ENCODE measurements at places on chromosomes 13 and 19. TPM values are rescaled to one million over a fixed set of nuclear protein-coding genes. Genes with fewer than 3 reads are reported as not detected.

NCAN gene
- total RNA-seq: not detected

CGB3 gene
- not detected for total RNA-seq

SLC6A16 gene
- 0.34 TPM for total RNA-seq

ZSCAN5B gene
- not detected for total RNA-seq

ATP1A3 gene
- total RNA-seq: not detected

SIGLEC12 gene
- total RNA-seq: not detected

GRCh38 chr19:1355568-1356507 is 27.9 kb upstream of the NDUFS7 start:
- H3K4me3 ChIP-seq: peak overlapping the region; percentile 94
- H3K36me3 ChIP-seq: peaks cover 15% of the 10 kb centered on the region
- H3K27ac ChIP-seq: peak overlapping the region; percentile 72
- peaks cover 33% of the 10 kb centered on the region for H3K4me1 ChIP-seq
- DNase-seq: no peak
- H3K27me3 ChIP-seq: no peaks in the 10 kb centered on the region

- DNase-seq: no peak
- H3K36me3 ChIP-seq: no peaks in the 10 kb centered on the region
- no peak overlapping the region for H3K27ac ChIP-seq
- no peak overlapping the region for H3K4me3 ChIP-seq
- peaks cover 6% of the 10 kb centered on the region for H3K4me1 ChIP-seq
Observed at GRCh38 chr13:113028336-113029060, 59.5 kb downstream of the MCF2L start.

GRCh38 chr19:47284324-47284899 is 9.7 kb downstream of the INAFM1 start:
- no peaks in the 10 kb centered on the region for H3K27me3 ChIP-seq
- H3K4me1 ChIP-seq: peaks cover 6% of the 10 kb centered on the region
- no peak overlapping the region for H3K4me3 ChIP-seq
- H3K36me3 ChIP-seq: no peaks in the 10 kb centered on the region

GRCh38 chr19:31303262-31303815 is 45.9 kb downstream of the TSHZ3 start:
- H3K36me3 ChIP-seq: no peaks in the 10 kb centered on the region
- no peaks in the 10 kb centered on the region for H3K4me1 ChIP-seq
- no peaks in the 10 kb centered on the region for H3K27me3 ChIP-seq

DNA sequence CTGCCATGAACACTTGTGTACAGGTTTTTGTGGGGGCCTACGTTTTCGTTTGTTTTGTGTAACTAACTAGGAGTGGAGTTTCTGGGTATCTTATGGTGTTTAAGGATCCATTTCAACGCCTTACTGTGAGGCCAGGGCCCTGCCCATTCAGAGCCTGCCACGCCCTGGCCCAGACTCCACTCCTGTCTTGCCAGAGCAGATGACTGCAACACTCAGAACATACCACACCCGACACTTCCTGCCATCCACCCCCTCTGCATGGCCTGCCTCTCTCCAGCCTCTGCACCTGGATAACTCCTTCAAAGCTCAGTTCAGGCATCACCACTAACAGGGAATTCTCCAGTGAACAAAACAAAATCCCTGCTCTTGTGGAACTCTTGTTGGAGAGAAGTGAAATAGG is 43.2 kb downstream of the RGCC start:
- H3K36me3 ChIP-seq: no peaks in the 10 kb centered on the region
- no peak overlapping the region for H3K4me3 ChIP-seq
- peaks cover 10% of the 10 kb centered on the region for H3K4me1 ChIP-seq
- H3K27me3 ChIP-seq: no peaks in the 10 kb centered on the region
- H3K27ac ChIP-seq: no peak overlapping the region

DNA sequence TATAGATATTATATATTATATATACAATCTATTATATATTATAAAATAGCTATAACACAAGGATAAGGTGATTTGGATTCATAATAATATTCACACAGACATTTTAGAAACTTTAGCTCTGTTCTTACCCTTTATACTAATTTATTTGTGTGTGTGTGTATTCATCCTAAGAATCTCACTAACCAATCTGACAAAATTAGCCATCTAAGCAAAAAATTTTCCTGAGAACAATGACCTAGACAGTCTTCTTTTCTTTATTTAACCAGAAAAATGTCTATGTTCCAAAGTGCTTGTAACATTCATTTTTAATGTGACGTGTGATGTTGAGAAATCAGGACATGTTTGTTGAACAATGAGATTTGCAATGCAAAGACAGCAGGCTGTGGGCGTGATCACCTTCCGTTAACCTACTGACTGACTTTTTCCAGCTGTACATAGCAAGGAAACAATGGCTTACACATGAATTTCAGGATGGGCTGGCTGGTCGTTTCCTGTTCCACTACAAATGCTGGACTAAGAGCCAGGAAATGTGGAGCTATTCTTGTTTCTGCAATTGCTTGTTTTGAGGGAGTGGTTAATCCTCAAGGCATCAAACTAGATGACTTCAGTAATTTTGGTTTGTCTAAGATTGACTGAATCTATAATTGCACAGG is 634.6 kb upstream of the ARGLU1 start:
- H3K36me3 ChIP-seq: no peaks in the 10 kb centered on the region
- no peak for DNase-seq
- peaks cover 17% of the 10 kb centered on the region for H3K4me1 ChIP-seq
- H3K27me3 ChIP-seq: no peaks in the 10 kb centered on the region
- no peak overlapping the region for H3K4me3 ChIP-seq

- H3K4me1 ChIP-seq: no peaks in the 10 kb centered on the region
- H3K36me3 ChIP-seq: peaks cover 52% of the 10 kb centered on the region
- no peaks in the 10 kb centered on the region for H3K27me3 ChIP-seq
- no peak overlapping the region for H3K4me3 ChIP-seq
- H3K27ac ChIP-seq: no peak overlapping the region
- no peak for DNase-seq
Observed at GRCh38 chr19:7161292-7161691, 91.8 kb downstream of the ZNF557 start.

DNA sequence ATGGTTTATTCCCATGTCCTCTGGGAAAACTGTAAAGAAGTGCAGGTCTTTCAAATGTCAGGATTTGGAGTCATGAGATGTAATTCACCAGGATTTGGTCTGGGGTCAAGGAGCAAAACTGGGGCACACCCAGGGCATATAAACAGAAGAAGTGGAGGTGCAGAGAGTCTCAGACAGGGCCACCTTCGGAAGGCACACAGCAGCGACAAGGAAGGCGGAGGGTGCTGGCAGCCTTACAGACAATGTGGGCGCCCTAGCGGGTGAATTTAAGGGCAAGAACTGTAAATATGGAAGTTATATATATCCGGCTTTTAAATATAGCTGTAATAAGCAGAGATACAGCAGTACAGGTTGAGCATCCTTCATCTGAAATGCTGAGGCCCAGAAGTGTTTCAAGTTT is 31.2 kb downstream of the DHRS12 start:
- H3K4me1 ChIP-seq: peaks cover 38% of the 10 kb centered on the region
- H3K27me3 ChIP-seq: no peaks in the 10 kb centered on the region
- H3K36me3 ChIP-seq: peaks cover 2% of the 10 kb centered on the region
- no peak for DNase-seq
- no peak overlapping the region for H3K27ac ChIP-seq

DNA sequence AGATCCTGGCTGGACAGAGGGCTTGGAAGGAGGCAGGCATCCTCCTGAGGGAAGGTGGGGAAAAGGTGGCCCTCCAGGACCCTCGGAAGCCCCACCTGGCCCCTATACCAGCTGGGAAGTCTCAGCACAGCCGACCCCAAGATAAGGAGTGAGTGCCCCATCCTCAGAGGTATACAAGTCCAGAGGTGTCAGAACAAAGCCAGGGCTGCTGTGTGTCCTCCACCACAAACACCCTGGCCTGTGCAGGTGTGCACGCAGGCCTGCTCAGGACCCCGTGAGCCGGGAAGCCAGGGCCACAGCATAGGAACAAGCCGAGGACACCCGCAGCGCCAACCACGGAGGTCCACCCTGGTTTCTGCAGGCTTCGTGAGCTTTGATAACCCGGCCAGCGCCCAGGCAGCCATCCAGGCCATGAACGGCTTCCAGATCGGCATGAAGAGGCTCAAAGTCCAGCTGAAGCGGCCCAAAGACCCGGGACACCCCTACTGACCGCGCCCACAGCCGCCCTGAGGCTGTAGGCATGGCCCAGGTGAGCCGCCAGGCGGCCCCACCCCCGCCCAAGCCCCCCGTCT is 68.6 kb downstream of the CELF5 start:
- no peak for DNase-seq
- H3K4me3 ChIP-seq: no peak overlapping the region
- peaks cover 83% of the 10 kb centered on the region for H3K27me3 ChIP-seq
- no peak overlapping the region for H3K27ac ChIP-seq

GRCh38 chr19:56273563-56274117 is 1.1 kb downstream of the EDDM13 start:
- no peak for DNase-seq
- no peak overlapping the region for H3K4me3 ChIP-seq
- no peaks in the 10 kb centered on the region for H3K4me1 ChIP-seq

DNA sequence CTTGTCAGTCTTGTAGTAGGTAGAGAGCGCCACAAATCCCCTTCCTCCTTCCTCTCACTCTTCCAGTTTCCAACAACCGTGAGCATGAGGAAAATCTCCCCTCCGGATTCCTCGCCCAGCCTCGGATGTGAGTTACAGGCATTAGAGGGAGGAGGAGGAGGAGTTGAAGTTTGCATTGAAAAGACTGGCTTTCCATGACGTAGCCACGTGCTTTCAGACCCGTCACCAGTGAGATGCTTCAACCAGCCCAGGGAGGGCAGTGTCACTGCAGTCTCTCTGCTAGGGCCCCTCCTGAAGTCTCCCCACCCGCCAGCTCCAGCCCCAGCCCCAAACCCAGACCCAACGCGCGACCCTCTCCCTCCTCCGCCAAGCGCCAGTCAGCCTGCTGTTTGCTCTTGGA is 442 bp upstream of the FGF14 start:
- peaks cover 9% of the 10 kb centered on the region for H3K27me3 ChIP-seq
- peaks cover 32% of the 10 kb centered on the region for H3K4me1 ChIP-seq
- H3K27ac ChIP-seq: peak overlapping the region; percentile 12
- H3K4me3 ChIP-seq: peak overlapping the region; percentile 58
- no peak for DNase-seq

- peaks cover 16% of the 10 kb centered on the region for H3K27me3 ChIP-seq
- no peak overlapping the region for H3K4me3 ChIP-seq
- H3K27ac ChIP-seq: no peak overlapping the region
- H3K4me1 ChIP-seq: peaks cover 7% of the 10 kb centered on the region
- H3K36me3 ChIP-seq: peaks cover 41% of the 10 kb centered on the region
Observed at GRCh38 chr19:991174-991931, 7.2 kb downstream of the WDR18 start.

GRCh38 chr13:75968103-75968838 is 332.1 kb downstream of the LMO7 start:
- DNase-seq: no peak
- no peaks in the 10 kb centered on the region for H3K4me1 ChIP-seq
- H3K27me3 ChIP-seq: no peaks in the 10 kb centered on the region
- H3K4me3 ChIP-seq: no peak overlapping the region
- H3K36me3 ChIP-seq: no peaks in the 10 kb centered on the region
- no peak overlapping the region for H3K27ac ChIP-seq

DNA sequence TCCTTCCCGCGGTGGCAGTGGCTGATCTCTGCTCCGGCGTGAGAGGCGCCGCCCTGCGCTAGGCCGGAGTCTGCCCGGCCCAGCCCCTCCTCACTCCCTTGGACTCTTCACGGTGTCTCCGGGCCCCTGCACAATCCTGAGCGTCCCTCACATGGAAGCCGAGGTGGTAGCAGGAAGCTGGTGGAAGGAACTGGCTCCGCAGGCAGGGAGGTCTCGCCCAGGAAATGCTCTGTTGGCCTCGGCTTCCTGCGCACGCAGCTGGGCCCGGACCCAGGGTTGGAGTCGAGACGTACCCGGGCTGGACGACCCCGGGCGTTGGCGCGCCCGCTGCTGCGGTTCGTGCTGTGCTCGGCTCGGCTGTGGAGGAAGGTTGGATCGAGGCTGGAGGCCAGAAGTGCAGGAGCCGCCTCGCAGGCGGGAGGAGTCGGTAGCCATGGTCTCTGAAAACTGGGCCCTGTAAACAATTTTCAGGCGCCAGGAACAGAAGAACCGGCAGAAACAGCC is 46.3 kb downstream of the ZNF724 start:
- no peaks in the 10 kb centered on the region for H3K36me3 ChIP-seq
- H3K27ac ChIP-seq: peak overlapping the region; percentile 41
- peaks cover 4% of the 10 kb centered on the region for H3K4me1 ChIP-seq
- DNase-seq: no peak
- H3K27me3 ChIP-seq: no peaks in the 10 kb centered on the region

DNA sequence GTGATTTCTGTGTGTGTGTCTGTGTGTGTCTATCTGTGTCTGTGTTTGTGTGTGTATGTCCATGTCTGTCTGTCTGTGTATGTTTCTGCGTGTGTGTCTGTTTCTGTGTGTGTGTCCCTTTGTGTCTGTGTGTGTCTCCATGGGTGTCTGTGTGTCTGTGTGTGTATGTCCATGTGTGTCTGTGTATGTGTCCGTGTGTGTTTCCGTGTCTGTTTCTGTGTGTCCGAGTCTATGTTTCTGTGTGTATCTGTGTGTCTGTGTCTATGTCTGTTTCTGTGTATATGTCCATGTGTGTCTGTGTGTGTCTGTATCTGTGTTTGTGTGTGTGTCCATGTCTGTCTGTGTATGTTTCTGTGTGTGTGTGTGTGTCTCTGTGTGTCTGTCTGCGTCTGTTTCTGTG is 276.3 kb upstream of the SOX1 start:
- no peak for DNase-seq
- no peaks in the 10 kb centered on the region for H3K4me1 ChIP-seq
- H3K27me3 ChIP-seq: peaks cover 3% of the 10 kb centered on the region
- H3K27ac ChIP-seq: no peak overlapping the region
- no peaks in the 10 kb centered on the region for H3K36me3 ChIP-seq

DNA sequence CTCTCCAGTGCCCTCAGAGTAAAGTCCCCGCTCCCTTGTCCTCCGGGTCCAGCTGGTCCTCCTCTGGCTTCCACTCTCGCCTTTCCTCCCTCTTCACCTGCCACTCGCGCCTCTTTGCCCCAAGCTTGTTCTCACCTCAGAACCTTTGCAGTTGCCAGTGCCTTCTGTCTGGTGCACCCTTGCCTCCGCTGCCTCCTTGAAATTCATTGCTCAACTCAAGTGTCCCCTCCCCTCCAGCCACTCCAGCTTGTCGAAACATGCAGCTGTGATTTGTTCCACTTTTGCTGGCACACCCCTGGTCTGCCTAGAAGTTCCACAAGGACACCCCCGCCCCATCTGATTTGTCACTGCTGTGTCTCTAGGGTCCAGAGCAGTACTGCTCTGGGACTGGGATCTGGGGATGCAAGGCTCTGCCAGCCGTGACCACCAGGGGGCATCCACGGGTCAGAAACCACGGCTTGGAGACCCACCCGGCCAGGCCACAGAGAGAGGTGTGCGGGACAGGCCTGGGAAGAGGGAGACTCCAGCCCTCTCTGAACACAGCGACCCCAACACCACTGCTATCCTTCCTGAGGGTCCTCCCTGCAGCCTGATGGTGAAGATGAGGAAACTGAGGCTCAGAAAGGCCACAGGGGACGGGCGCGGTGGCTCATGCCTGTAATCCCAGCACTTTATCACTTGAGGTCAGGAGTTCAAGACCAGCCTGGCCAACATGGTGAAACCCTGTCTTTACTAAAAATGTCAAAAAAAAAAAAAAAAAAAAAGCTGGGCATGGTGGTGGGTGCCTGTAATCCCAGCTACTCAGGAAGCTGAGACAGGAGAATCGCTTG is 49.9 kb downstream of the AP1M1 start:
- H3K4me1 ChIP-seq: peaks cover 14% of the 10 kb centered on the region
- no peak overlapping the region for H3K4me3 ChIP-seq
- no peaks in the 10 kb centered on the region for H3K27me3 ChIP-seq
- no peak overlapping the region for H3K27ac ChIP-seq

- H3K27me3 ChIP-seq: no peaks in the 10 kb centered on the region
- peak; percentile 55 for DNase-seq
Observed at GRCh38 chr13:51906581-51906980, 44.8 kb downstream of the CCDC70 start.

GRCh38 chr13:72431981-72432682 is 295.3 kb downstream of the MZT1 start:
- H3K4me1 ChIP-seq: no peaks in the 10 kb centered on the region
- H3K27ac ChIP-seq: no peak overlapping the region
- no peak for DNase-seq
- no peak overlapping the region for H3K4me3 ChIP-seq

Measured in suprapubic skin (tissue), 4 donors.